ENCODE measurements at places on chromosomes 2 and 18.
A peak's percentile ranks its signal among the peaks of the same experiment; 100 is the strongest.

GRCh38 chr2:29323301-29323700 lies 208.1 kb downstream of the CLIP4 start:
- DNase-seq: no peak

- DNase-seq: no peak
Measured at GRCh38 chr2:108266218-108266617, 22.5 kb upstream of the SULT1C2 start.

- no peak for DNase-seq
Measured at GRCh38 chr2:35857498-35857897, 498.1 kb upstream of the CRIM1 start.

GRCh38 chr2:236536727-236537398 lies 32.8 kb upstream of the ACKR3 start:
- DNase-seq: no peak

DNA sequence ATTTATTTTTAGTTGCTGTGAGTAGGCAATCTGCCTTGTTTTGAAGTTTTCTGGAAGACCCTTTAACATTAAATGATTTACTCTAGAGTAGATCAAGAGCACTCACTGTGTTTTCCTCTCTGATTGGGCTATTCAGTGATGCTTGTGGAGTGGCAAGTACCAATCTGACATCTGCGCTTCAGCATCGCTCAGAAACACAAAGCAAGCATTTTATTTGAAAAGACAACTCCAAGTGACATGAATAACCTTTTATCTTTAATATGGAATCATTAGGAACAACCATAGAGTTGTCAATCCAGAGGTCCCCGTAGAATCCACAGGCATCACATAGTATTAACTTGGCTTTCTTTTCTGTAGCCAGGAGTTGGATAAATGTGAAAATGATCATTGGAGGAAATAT lies 114.7 kb downstream of the CPS1 start:
- DNase-seq: no peak

- DNase-seq: no peak
Measured at GRCh38 chr18:44450226-44450625, 230.5 kb upstream of the SETBP1 start.

DNA sequence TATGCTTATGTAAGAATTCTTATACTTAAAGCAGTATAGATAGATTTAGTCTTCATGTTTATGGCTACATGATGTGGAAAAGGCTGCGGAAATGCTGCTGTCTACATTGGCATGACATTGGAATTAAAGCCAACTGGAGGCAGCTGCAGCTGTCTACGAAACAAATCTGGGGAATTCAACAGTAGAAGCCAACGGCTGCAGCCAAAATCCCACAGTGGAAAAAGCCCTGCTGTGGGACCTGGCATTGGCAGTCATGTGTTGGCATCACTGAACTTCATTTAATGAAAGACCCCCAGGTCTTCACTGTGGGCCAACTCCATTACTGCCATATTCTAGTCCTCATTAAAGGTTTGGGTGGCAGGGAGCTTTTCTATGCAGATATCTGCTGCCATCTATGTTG lies 223.6 kb downstream of the SLC8A1 start:
- no peak for DNase-seq

- no peak for DNase-seq
Measured at GRCh38 chr18:58859907-58860306, 4.8 kb upstream of the ZNF532 start.

DNA sequence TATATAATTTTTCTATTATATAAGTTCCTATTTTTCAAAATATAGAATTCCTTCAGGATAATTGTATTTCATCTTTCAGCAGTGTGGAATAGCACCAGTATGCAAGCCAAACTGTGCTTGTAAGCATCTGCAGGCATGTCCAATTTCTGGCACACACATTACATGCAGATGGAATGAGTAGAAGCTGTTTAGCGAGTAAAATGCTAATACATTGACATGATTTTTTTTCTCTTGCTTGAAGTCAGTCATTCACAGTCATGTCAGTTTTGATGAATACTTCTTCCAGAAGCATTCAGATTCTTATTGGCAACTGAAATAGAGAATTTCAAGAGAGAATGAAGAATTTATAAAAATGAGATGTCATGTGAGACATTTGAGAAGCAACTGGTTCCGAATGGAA lies 109.4 kb downstream of the CERS6 start:
- DNase-seq: no peak

DNA sequence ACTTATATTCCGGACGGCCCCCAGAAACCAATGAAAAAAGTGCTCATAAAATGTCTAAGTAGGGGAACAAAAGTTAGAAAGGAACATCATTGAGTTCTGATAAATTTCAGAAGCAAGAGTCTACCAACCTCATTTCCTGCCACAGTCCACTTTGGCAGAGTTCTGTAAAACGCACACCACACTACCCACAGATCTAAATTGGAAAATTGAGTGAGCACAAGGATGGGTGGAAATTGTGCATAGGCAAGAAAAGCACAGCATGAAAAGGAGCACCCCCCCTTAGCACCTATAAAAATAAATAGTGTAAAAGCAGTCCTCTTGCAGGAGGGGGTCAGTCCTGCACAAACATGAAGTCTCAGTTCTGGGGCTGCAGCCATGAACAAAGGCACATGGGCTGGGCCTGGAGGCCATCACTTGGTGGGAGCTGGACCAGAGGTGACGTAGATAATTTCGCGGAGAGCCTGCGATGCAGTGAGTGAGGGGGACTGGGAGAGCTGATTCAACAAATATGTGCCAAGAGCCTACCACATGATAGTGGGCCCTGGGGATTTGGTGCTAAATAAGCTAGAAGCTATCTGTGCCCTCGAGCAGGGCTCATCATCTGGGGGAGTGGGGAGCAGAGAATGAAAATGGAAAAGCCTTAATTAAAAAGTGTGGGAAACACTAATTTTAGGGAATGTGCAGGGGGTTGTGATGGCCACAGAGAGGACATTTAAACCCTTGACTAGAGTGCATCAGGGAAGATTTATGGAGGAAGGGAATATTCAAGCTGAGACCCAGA lies 48.9 kb upstream of the SPP2 start:
- no peak for DNase-seq

- no peak for DNase-seq
Measured at GRCh38 chr2:180063494-180064092, 56.5 kb upstream of the CWC22 start.

GRCh38 chr18:11322006-11322405 lies 172.6 kb upstream of the PIEZO2 start:
- no peak for DNase-seq

GRCh38 chr18:54712306-54712705 lies 116.0 kb upstream of the RAB27B start:
- DNase-seq: no peak

GRCh38 chr2:18612133-18612532 lies 22.8 kb upstream of the NT5C1B start:
- DNase-seq: no peak

GRCh38 chr18:59547581-59548182 lies 149.5 kb downstream of the CCBE1 start:
- DNase-seq: no peak

DNA sequence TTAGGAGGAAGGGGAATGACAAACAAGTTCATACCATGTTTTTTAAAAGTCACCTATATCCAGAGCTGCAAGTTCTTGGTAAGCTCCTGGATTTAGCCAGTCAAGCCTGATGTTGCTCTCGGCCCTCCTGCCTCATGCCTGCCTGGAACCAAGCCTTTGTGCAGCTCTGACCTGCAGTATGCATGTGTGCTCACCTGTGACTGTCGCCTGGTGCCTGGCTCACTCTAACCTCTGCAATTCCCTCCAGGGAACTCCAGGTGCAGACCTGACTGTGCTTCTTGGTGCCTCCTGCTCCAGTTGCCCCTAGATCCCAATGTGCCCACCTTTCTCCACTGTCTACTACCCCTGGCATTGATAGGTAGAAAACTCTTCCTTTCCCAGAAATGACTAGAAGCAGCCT lies 85.1 kb upstream of the ZBTB14 start:
- no peak for DNase-seq

GRCh38 chr2:177984749-177985148 lies 87.8 kb downstream of the PDE11A start:
- no peak for DNase-seq

DNA sequence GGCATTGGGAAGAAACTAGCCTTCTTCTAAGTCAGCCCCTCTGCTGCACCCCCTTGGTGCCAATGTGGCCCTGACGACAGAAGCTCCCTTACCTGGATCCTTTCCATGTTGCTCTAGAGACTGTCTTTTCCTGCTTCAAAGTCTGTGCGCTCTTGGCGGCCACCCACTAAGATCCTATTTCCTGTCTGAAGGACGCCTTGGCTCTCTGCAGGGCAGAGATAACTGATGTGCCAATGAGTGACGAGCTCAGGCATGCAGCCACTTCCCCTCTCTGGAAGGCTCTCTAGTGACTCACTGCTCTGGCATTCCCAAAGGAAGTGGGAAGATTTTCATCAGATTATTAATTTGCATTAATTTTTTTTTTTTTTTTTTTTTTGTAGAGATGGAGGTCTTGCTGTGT lies 273.5 kb downstream of the CDH20 start:
- no peak for DNase-seq

- no peak for DNase-seq
Measured at GRCh38 chr2:13021470-13021957, 304.8 kb downstream of the TRIB2 start.

DNA sequence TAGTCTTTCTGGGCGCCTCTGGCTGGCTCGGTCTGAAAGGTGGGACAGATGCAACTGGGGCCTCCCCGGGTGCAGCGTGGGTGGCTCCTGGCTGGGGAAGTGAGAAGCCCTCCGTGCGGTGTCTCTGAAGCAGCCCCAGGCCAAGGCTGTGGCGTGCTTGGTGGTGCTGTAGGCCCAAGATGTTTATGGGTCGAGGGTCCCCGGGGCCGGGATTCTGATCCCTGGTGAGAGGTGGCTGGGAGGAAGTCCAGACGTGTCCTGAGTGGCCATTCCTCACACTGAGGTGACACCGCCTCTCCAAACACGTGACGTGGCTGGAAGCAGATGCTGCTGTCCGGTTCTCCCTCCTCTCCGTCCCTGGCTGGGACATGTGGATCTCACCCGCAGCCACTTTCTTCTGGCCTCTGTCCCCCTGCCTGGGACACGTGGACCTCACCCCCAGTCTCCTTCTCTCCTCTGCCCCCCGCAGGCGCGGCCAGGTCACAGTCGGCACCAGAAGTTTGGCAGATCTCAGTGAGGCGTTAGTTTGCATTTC lies 12.6 kb downstream of the RTP5 start:
- DNase-seq: peak; percentile 39

GRCh38 chr18:59072727-59073421 lies 66.8 kb upstream of the SEC11C start:
- no peak for DNase-seq

DNA sequence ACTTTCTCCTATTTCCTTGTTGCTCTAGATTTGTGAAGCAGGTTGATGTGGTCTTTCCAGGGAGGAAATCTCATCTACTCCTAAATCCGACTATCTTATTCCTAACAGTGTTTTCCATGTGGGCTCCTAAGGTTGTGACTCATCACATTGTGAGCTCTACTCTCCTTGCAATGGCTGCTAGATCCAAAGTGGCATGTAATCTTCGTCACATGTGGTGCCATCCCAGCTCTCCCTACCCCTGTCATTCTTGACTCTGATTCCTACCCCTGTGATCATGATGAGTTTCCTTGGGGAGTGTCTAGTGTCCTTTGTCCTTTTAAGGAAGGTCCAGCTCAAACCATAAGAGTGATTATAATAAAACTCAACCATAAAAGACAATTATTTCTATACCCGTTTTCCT lies 47.3 kb upstream of the GULP1 start:
- DNase-seq: no peak

DNA sequence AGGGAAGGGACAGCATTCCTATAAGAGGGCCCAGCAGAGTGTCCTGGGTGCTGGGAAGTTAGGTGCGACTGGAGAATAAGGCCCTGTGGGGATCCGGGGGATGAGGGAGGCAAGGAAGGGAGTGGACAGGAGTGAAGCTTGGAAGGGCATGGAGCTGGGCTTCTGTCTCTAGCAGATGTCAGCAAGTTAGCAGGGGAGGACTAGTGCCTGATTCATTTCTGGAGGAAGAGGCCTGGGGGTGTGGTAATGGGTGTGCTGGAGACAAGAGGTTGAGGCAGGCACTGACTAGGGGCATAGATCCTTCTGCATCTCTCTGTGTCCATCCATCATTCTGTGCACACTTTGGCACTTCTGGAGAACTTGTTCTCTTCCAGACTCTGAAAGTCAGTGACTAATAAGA lies 134.7 kb downstream of the ACOXL start:
- no peak for DNase-seq

DNA sequence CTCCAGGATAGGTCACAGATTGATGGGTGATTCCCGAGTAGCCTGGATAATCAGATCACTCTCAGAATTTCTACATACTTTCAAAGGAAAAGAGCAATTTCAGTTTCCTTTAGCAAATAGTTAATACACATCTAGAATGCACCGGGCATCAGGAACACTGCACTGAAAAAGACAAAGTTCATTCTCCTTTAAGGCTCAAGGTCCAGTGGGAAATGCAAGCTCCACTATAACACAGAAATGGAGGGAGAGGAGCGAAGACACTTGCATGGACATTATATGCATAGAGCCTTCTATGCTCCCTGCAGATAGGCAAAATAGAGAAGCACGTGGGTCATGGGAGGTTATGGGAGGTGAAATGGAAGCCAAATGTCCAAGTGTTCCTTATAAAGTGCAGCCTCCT lies 49.1 kb downstream of the SLC9A4 start:
- DNase-seq: no peak

GRCh38 chr18:61333271-61333745 lies at the start of gene CDH20:
CDH20 (plus strand) TSS chr18:61333430.
- peak; percentile 66 for DNase-seq

DNA sequence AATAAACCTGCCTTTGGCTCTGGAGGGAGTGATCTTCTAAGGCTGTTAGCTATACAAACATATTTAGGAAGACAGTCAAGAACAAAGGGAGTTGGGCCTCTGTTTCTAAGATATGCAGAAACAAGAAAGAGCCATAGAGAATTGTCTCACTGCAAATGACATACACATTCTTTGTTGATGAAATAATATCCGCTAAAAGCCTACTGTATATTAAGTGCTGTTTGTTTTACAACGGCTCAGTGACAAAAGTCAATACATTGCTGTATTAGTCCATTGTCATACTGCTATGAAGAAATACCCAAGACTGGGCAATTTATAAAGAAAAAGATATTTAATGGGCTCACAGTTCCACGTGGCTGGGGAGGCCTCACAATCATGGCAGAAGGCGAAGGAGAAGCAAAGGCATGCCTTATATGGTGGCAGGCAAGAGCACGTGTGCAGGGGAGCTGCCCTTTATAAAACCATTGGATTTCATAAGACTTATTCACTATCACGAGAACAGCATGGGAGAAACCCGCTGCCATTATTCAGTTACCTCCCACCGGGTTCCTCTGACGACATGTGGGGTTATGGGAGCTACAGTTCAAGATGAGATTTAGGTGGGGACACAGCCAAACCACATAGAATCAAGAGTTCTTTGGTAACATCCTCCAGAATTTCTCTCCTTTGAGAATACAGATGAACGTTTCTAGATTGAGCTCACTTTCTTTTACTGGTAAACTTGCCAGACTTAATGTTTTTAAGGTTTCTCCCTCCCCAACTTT lies 157.8 kb downstream of the PIK3C3 start:
- DNase-seq: no peak

- no peak for DNase-seq
Measured at GRCh38 chr2:54247115-54247514, 8.9 kb downstream of the TSPYL6 start.

GRCh38 chr18:12849548-12849947 lies 34.5 kb downstream of the PTPN2 start:
- DNase-seq: no peak

Data from anterior cingulate cortex (tissue), 58 donors.